HepG2 (cell line): ENCODE measurements at places on chromosomes 11 and 22. TPM values are rescaled to one million over a fixed set of nuclear protein-coding genes. Genes with fewer than 3 reads are reported as not detected.

ACRV1 gene
- total RNA-seq = not detected in 2 replicates

ZNF215 gene
- not detected in 2 replicates for total RNA-seq

PITPNB gene
- total RNA-seq = 17.0 and 40.7 TPM in 2 replicates

IFITM5 gene
- total RNA-seq = not detected in 2 replicates

MIOX gene
- 1.2 and 1.5 TPM in 2 replicates for total RNA-seq

LRRC32 gene
- total RNA-seq = not detected in 2 replicates

GRAMD1B gene
- total RNA-seq = not detected in 2 replicates

CDC42EP1 gene
- total RNA-seq = 25.4 and 29.5 TPM in 2 replicates

CSTF3 gene
- total RNA-seq = 43.6 and 53.0 TPM in 2 replicates

CELF1 gene
- total RNA-seq = 80.1 and 93.4 TPM in 2 replicates

ARL2 gene
- total RNA-seq = 84.4 and 93.9 TPM in 2 replicates

OR2AG2 gene
- total RNA-seq = not detected in 2 replicates

TMEM126A gene
- 66.9 and 68.7 TPM in 2 replicates for total RNA-seq

ZNRD2 gene
- total RNA-seq = 34.0 and 40.0 TPM in 2 replicates

DNA sequence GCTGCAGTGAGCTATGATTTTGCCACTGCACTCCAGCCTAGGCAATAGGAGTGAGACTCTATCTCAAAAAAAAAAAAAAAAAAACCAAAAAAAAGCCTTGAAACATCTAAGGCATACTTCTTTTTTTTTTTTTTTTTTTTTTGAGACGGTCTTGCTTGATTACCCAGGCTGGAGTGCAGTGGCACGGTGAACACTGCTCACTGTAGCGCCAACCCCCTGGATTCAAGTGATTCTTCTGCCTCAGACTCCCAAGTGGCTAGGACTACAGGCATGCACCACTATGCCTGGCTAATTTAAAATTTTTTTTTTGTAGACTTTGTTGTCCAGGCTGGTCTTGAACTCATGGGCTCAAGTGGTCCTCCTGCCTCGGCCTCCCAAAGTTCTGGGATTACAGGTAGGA is 19.5 kb downstream of the ARFGAP3 start:
- no peaks in the 10 kb centered on the region for H3K27me3 ChIP-seq
- H3K36me3 ChIP-seq = peaks cover 62% of the 10 kb centered on the region
- no peaks in the 10 kb centered on the region for H3K4me1 ChIP-seq

DNA sequence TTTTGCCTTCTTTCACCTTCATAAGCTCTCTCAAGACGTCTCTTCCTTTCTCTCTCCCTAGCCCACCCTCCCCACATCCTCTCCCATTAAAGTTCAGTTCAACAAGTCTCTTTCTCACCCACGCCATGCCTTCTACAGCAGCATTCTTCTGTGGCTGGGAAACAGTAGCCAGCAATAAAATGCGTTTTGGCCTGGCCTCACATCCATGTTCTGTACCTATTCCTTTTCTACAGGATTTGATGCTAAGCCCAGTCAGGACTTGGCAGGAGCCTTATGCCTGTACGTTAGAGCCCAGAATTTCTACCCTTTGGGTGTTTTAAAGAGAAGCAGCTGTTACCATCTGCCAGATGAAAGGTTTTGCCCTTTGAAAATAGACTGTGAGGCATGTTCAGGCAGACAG is 7.1 kb upstream of the CD44 start:
- no peak overlapping the region for H3K27ac ChIP-seq
- H3K36me3 ChIP-seq = no peaks in the 10 kb centered on the region
- H3K4me3 ChIP-seq = no peak overlapping the region
- peaks cover 9% of the 10 kb centered on the region; the same call in 1 of the 2 replicates for H3K4me1 ChIP-seq

DNA sequence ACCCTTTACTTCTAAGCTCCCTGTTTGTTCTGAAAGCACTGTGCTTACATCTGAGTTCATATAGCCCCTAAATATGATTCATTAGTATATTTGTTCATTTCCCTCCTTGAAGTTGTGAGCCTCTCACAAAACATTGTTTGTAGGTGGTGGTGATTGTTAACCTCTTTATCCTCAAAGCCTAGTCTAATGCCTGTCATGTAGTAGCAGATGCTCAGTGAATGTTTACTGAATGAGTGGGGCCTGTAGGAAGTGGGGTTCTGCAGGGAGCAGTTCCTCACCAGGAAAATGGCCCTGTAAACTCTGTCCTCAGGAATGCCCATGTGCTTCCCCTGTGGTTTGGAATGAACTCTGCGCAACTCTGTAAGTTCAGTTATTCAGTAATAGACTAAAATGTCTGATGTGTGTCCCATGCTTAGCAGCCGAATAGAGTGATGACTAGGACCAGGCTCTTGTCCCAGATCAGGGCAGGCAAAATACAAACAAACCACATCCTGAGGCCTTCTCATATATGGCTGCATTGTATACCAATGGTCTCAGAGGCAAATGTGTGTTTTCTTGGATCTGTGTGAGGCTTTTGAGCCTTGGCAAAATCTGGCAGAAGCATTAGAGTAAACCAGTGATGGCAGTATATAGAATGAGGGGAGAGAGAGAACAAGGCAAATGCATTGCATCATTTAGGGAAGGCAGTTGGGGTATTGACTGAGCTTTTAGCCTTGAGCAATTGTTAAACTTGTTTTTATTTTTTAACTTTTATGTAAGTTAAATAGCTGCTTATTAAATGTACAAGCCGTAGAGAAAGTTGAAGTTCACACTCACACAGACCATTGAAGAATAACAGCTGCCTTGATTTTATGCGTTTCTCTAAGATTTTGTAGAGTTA is 91.4 kb upstream of the BIRC3 start:
- peaks cover 26% of the 10 kb centered on the region for H3K36me3 ChIP-seq
- H3K27ac ChIP-seq = no peak overlapping the region
- H3K4me3 ChIP-seq = no peak overlapping the region
- no peaks in the 10 kb centered on the region for H3K27me3 ChIP-seq
- H3K4me1 ChIP-seq = peaks cover 57% of the 10 kb centered on the region

DNA sequence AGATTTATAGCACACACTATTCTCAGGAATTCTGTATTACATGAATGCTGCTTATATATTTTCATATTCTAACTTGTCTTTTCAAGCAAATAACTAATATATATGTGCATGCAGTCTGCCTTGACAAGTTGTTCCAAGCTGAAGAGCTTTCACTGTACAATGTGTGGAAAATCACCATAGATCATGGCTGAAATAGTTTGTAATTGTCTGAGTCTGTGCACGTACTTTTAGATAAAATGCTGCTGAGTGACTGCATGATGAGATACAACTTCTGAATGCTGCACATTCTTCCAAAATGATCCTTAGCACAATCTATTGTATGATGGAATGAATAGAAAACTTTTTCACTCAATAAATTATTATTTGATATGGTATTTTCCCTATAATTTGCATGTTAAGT is 58.9 kb downstream of the SLC5A12 start:
- DNase-seq = no peak
- no peak overlapping the region for H3K4me3 ChIP-seq
- H3K36me3 ChIP-seq = no peaks in the 10 kb centered on the region
- no peaks in the 10 kb centered on the region for H3K4me1 ChIP-seq
- H3K27me3 ChIP-seq = no peaks in the 10 kb centered on the region

GRCh38 chr11:2914455-2915195 is 14.6 kb downstream of the PHLDA2 start:
- no peaks in the 10 kb centered on the region for H3K27me3 ChIP-seq
- H3K4me3 ChIP-seq = no peak overlapping the region
- H3K36me3 ChIP-seq = no peaks in the 10 kb centered on the region

DNA sequence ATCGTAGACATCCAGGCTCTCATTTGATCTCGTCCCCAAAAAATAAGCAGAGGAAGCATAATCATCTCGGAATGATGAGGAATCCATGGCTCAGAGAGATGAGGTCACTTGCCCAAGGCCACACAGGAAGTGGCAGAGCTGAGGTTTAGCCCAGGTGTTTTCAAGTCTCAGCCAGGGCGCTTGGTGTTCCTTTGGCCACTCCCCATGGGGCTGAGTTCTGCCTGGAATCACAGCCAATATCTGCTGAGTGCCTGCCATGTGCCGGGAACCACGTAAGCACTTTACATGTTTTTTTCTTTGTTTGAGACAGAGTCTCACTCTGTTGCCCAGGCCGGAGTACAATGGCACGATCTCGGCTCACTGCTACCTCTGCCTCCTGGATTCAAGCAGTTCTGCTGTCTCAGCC is 29.5 kb upstream of the MYH9 start:
- no peaks in the 10 kb centered on the region for H3K27me3 ChIP-seq
- DNase-seq = no peak
- peaks cover 77% of the 10 kb centered on the region for H3K4me1 ChIP-seq
- no peak overlapping the region for H3K4me3 ChIP-seq

- H3K27ac ChIP-seq = no peak overlapping the region
- H3K27me3 ChIP-seq = no peaks in the 10 kb centered on the region
- no peaks in the 10 kb centered on the region for H3K36me3 ChIP-seq
Measured at GRCh38 chr11:10476927-10477689, 22.0 kb downstream of the AMPD3 start.

DNA sequence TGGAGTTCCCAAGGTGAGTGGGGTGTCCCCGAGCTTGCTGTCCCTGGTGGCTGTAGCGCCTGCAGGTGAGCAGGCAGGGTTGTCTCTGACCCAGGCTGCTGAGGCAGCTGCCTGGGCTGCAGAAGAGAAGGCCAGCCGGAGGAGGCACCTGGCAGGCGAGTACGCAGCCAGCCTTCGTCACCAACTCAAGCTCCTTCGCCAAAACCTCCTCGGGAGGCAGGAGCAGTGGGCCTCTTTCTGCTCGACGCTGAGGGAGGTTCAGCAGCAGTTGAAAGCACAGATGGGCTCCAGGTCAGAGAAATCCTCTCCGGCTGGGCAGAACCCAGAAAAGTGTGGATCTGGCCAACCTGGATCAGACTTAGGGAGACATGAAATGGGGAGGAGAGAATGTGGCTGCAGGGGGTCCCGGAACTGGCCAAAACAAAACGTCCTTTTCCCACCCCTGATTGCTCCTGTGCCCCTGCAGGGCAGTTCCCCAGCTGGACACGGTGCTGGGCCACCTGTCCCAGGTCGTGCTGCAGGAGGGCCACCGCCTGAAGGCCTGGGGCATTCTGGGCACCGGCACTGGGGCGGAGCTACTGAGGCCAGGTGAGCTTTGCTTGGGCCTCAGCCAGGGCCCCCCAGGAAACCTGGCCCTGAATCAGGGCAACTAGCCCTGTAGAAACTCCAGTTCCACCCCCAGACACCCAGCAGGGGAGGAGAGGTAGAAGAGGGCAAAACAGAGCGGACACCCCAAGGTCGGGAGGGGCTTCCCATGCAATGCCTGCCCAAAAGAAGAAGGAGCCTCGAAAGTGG is 56.7 kb downstream of the BTG4 start:
- DNase-seq = no peak
- no peak overlapping the region for H3K27ac ChIP-seq
- peak overlapping the region; percentile 70 for H3K4me3 ChIP-seq
- peaks cover 48% of the 10 kb centered on the region; the same call in 2 of the 3 replicates for H3K27me3 ChIP-seq
- peaks cover 23% of the 10 kb centered on the region for H3K4me1 ChIP-seq
- H3K36me3 ChIP-seq = no peaks in the 10 kb centered on the region

- peak; percentile 93 for DNase-seq
- H3K36me3 ChIP-seq = peaks cover 3% of the 10 kb centered on the region; the same call in 1 of the 3 replicates
- H3K27me3 ChIP-seq = no peaks in the 10 kb centered on the region
- H3K4me3 ChIP-seq = peak within 1 kb of the TSS; percentile 89
- H3K4me1 ChIP-seq = peaks cover 28% of the 10 kb centered on the region
Measured at GRCh38 chr11:2992234-2992996, at the start of gene NAP1L4. NAP1L4 (minus strand) TSS chr11:2992329; CDS start chr11:2979220, 13,109 bp downstream.

DNA sequence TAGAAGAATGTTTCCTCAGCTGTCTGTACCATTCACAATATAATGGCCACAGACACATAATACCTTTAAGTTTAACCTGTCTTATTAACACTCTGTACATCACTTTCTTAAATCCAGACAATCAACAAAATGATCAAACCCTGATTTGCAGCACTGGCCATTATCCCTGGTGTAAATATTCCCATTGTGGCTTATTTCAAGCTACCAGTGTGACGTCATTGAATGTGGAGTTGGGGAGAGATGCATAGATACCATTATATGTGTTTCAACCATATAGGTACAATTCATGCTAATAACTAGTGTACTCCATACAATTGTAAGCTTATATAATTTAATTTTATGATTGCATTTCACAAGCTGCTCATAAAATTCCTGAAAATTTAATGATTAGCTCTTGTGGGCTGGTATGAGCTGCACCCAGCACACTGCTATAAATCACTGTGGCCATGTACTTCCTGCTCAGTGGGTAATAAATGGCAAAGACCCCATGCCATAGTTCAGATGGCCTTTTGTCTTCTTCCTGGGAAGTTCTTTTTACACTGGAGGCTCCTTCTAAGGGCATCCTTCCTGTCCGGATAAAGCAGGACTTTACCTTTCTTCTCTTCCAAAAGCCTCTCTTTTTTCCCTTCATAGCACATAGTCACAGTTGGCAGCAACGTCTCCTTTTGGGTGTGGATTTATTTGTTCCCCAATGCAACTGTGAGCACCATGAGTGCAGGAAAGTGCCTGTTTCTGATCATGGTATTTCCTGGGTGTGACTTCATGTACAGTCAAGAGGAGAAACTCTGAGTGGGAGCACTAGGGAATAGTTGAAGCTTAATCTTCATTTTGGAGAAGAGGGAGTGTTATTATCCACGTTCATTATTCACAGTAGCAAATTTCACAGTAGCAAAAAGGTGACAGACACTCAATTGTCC is 87.8 kb downstream of the MIAT start:
- peaks cover 6% of the 10 kb centered on the region; the same call in 2 of the 3 replicates for H3K27me3 ChIP-seq
- H3K4me1 ChIP-seq = peaks cover 23% of the 10 kb centered on the region; the same call in 1 of the 2 replicates
- DNase-seq = no peak

- no peak overlapping the region for H3K4me3 ChIP-seq
- peaks cover 5% of the 10 kb centered on the region; the same call in 1 of the 2 replicates for H3K27me3 ChIP-seq
- H3K4me1 ChIP-seq = peaks cover 20% of the 10 kb centered on the region
Measured at GRCh38 chr11:1354125-1354938, 35.4 kb upstream of the BRSK2 start.

- no peak overlapping the region for H3K4me3 ChIP-seq
- peaks cover 3% of the 10 kb centered on the region for H3K36me3 ChIP-seq
- no peaks in the 10 kb centered on the region for H3K27me3 ChIP-seq
- H3K27ac ChIP-seq = no peak overlapping the region
- H3K4me1 ChIP-seq = no peaks in the 10 kb centered on the region
Measured at GRCh38 chr11:47318166-47318565, 34.3 kb downstream of the MYBPC3 start.
